ENCODE measurements at places on chromosomes 12 and 14.

GRCh38 chr12:6404390-6404789, 20.4 kb downstream of the LTBR start:
- no peak for DNase-seq

- no peak for DNase-seq
Observed at GRCh38 chr14:95664066-95664465, 22.2 kb upstream of the TCL1B start.

GRCh38 chr14:21940887-21941856, 267.6 kb upstream of the OR4E1 start:
- peak; percentile 53 for DNase-seq

DNA sequence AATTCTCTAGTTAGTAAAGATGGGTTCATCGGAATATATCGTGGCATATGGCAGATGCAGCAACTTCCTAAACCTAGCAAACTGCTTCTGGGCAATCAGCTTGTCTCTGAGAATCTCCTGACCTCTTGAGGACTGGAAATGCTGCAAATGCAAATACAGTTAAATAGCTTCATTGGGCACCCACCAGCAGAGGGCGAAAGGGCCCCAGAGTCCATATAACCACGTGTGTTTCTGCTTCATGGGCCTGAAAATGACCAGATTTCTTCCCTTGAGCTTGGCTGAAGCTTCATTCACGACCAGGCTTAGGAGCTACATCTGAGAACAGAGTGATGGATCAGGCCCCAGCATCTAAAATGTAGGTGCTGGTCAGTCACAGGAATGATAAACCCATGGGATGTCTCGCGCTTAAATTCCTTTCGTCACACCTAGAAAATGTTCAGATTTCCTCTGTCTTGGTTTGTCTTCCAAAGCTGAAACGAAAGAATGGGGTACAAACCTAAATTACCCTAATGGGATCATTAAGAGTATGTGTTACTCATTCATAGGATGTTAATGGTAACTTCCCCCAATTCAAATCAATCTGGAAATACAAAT, 1482.5 kb upstream of the TMEM132C start:
- no peak for DNase-seq

- no peak for DNase-seq
Observed at GRCh38 chr12:19880076-19880475, 440.8 kb downstream of the AEBP2 start.

GRCh38 chr12:127636882-127637281, 630.1 kb upstream of the TMEM132C start:
- DNase-seq: no peak

DNA sequence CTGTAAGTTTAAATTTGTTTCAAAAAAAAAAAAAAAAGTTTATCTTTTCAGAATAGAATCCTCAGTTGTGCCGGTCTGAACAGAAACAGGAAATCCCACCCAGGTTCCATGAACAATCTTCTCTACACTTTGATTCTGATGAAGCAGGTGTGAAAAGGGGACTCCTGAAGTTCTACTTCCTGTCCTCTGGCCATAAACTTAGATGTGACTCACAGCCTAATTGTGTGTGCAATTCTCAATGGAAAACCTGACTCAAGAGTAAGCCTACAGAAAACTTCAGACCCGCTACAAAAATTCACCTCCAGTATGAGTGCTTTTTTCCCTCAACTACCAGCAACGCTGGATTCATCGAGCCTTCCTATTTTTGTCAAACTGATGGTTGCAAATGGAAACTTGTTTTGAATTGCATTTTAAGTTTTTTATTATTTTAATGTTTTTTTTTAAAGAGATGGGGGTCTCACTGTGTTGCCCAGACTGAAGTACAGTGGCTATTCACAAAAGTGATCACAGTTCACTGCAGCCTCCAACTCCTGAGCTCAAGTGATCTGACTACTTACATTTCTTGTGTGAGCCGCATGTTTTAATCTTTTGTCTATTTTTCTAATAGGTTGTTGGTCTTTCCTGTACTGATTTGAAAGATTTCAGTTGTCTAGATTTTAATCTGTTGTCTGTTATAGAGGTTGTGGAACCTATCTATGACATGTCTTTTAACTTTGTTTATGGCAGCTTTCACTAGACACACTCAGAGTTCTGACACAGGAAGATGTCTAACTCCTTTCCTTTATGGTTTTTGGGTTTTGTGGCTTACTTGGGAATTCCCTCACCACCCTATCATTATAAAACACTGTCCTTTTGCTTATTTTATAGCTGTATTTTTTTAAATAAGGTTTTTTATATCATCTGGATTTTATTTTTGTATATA, 37.6 kb downstream of the ATG14 start:
- DNase-seq: no peak

Data from endothelial cell (in vitro differentiated cells).